ENCODE measurements at places on chromosomes 2 and 18.

DNA sequence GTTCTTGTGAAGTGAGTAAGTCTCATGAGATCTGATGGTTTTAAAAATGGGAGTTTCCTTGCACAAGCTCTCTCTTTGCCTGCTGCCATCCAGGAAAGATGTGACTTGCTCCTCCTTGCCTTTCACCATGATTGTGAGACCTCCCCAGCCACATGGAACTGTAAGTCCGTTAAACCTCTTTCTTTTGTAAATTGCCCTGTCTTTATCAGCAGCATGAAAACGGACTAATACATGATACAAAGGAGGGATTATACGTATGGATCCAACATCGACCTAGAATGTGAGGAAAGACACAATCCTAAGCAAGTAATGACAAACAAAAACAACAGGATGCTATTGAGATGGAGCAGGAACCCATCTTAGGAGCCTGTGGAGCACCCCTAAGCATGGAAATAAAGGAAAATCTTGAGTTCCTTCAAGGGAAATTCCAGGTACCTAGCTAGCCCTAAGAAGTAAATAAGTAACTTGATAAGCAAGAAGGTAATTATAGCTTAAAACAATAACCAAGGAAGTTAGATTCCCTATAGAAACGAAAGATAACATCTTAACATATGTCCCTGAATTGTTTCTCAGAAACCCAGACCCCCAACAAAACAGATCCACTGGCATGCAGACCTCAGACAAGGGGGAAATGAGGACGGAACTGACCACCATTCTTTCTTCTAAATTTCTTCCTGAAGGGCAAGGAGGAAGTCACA lies 1.5 kb upstream of the TNFRSF11A start:
- no peak for DNase-seq

DNA sequence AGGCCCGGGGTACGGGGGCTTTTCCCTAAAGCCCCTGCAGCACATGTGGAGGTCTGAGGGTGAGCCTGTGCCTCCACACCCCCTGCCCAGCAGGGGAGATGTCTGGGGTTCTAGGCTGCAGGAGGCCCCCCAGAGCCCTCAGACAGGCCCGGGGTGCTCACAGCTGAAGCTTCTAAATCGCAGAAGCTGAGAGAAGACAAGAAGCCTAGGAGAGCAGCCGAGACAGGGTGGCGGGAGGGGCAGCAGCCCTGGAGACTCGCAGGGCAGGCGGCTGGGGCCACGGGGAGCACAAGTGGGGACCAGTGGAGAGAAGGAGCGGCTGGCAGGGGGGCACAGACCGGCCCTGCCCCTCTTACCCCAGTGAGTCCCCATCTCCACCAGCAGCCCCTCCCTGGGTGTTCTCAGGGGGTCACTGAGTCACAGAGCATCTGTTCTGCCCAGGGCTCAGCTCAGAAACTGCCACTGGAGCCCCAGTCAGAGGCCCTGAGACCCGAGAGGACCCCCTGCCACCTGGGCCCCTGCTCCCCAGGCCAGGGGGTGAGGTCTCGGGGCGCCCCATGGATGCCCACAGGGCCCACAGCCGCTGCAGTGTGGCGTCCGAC lies 26.1 kb downstream of the GPC1 start:
- DNase-seq, result no peak

DNA sequence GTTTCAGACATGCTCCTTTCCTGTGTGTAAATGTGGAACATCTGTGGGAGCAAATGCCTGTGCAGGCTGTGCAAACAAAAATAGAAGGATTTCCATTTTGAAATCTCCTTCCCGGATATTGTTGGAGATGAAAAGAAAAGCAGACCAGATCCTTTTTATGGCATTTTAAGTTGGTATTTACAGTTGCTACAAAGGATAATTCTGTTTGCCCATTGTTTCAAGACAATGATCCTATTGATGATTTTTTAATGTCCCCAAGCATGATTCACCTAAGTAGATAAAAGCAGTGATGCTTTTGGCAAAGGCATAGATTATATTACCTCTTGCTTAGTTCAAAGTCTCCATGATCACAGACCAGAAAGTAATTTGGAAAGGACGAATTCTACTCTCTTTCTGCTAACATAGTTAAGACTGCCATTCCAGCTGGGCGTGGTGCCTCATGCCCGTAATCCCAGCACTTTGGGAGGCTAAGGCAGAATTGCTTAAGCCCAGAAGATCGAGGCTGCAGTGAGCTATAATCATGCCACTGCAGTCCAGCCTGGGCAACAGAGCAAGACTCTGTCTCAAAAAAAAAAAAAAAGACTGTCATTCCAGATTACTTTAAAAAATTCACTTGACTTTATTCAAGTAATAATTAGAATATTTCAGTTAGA lies 209.6 kb upstream of the SLC39A10 start:
- DNase-seq, result no peak

- DNase-seq, result no peak
These were observed 24.8 kb downstream of the ATF2 start for GRCh38 chr2:175143191-175143590.

GRCh38 chr2:233668605-233669260 lies 3.0 kb upstream of the UGT1A9 start:
- DNase-seq, result no peak
